ENCODE measurements at places on chromosomes 11 and 22. TPM values are rescaled to one million over a fixed set of nuclear protein-coding genes. Genes with fewer than 3 reads are reported as not detected.
A peak's percentile ranks its signal among the peaks of the same experiment; 100 is the strongest.

- H3K27ac ChIP-seq: no peak overlapping the region
- no peaks in the 10 kb centered on the region for H3K4me1 ChIP-seq
- no peaks in the 10 kb centered on the region for H3K36me3 ChIP-seq
- H3K27me3 ChIP-seq: peaks cover 4% of the 10 kb centered on the region
These were observed 115.9 kb downstream of the FBXO7 start for GRCh38 chr22:32590556-32590955.

The FOSL1 gene
- total RNA-seq: 17.1 TPM

- no peak for DNase-seq
- no peaks in the 10 kb centered on the region for H3K27me3 ChIP-seq
- H3K27ac ChIP-seq: no peak overlapping the region
- H3K4me3 ChIP-seq: no peak overlapping the region
- H3K36me3 ChIP-seq: peaks cover 10% of the 10 kb centered on the region
These were observed 83.1 kb downstream of the TBC1D22A start for GRCh38 chr22:46845296-46846149.

The RBM7 gene
- 45.4 TPM for total RNA-seq

DNA sequence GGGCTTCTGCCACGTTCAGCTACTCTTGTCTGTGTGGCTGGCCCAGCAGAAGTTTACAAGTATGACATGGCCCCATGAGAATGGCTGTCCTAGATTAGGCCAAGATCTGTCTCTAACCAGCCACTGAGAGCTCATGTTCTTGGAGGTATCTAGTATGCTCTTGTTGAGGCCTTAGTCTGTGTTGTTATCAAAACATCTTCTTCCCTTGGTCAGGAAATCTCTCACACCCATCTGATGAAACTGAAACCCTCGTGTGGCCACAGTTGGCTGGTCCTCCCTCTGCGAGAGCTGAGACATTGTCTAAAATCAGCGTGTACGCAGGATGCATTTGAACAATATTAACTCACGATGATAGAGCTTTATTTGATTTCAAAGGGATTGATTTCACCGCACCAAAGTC lies 109.0 kb upstream of the NNMT start:
- H3K4me1 ChIP-seq: peaks cover 35% of the 10 kb centered on the region
- no peak for DNase-seq
- H3K4me3 ChIP-seq: no peak overlapping the region
- H3K36me3 ChIP-seq: peaks cover 3% of the 10 kb centered on the region
- H3K27ac ChIP-seq: no peak overlapping the region
- H3K27me3 ChIP-seq: no peaks in the 10 kb centered on the region

GRCh38 chr11:133386262-133386661 lies 146.0 kb downstream of the OPCML start:
- H3K27ac ChIP-seq: no peak overlapping the region
- H3K4me1 ChIP-seq: no peaks in the 10 kb centered on the region
- no peaks in the 10 kb centered on the region for H3K36me3 ChIP-seq

- no peaks in the 10 kb centered on the region for H3K36me3 ChIP-seq
- no peak overlapping the region for H3K4me3 ChIP-seq
- no peak for DNase-seq
- H3K27ac ChIP-seq: no peak overlapping the region
- no peaks in the 10 kb centered on the region for H3K4me1 ChIP-seq
These were observed 328.8 kb downstream of the MIAT start for GRCh38 chr22:26985931-26986782.

The CSNK1E gene
- total RNA-seq: 104 TPM

- DNase-seq: no peak
- H3K27me3 ChIP-seq: peaks cover 13% of the 10 kb centered on the region
These were observed 79.4 kb downstream of the PRR5L start for GRCh38 chr11:36375353-36376008.

The EFCAB6 gene
- 0.27 TPM for total RNA-seq

The PDE2A gene
- 0.29 TPM for total RNA-seq

The CDON gene
- total RNA-seq: 2.5 TPM

DNA sequence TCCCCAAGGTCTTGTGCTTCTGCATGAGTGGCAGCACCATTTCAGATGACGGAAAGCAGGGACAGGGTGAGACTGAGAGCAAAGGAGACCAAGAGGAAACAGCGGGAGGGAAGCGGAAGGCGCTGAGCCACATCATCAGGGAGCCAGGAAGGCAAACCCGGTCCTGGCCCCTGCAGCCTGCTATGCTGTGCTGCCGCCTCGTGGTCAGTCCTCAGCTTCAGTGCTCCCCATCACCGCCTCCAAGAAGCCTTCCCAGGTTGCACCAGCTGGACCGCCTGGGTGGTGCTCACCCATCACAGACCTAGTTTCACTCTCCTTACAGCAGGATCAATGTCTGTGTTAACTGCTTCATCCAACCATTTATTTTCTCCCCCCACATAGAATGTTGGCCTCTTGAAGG lies 73.0 kb upstream of the PHF21B start:
- H3K27me3 ChIP-seq: peaks cover 37% of the 10 kb centered on the region
- H3K4me3 ChIP-seq: no peak overlapping the region
- DNase-seq: peak; percentile 45
- H3K36me3 ChIP-seq: no peaks in the 10 kb centered on the region

- no peak overlapping the region for H3K4me3 ChIP-seq
- H3K27me3 ChIP-seq: peaks cover 6% of the 10 kb centered on the region
- no peaks in the 10 kb centered on the region for H3K4me1 ChIP-seq
- no peaks in the 10 kb centered on the region for H3K36me3 ChIP-seq
- no peak overlapping the region for H3K27ac ChIP-seq
- no peak for DNase-seq
These were observed 50.5 kb upstream of the POU2AF2 start for GRCh38 chr11:111194860-111195568.

DNA sequence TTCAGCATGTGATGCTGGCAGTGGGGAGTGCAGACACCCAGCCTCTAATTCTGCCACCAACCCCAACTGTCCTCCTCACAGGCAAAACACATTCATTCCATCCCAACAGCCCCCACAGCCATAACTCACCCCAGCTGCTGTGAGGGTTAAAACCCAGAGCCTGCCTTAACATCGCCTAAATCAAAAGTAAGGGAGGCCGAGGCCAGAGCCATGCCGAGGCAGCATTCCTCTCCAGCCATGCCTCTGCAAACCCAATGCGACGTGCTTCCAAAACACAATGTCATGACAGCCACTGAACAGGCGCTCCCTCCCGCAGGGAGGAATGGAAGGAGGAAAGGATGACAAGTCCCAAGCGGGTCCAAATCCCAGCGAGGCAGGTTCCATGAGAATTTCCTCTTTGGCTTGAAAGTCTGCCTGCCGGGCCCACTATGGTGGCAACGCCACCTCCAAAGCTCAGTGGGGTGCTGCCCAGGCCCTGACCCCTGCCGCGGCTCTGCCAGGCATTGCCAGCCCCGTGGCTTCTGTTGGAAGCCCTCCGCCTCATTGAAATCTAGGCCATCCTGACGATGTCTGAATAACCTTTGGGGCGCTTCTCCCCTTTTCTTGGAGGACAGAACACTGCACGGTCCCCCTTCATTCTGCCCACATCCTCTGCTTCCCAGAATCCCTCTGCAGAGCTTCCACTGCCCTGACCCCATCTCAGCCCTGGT lies 472.3 kb downstream of the BRD1 start:
- no peaks in the 10 kb centered on the region for H3K4me1 ChIP-seq
- H3K36me3 ChIP-seq: no peaks in the 10 kb centered on the region
- no peak overlapping the region for H3K4me3 ChIP-seq
- no peak for DNase-seq

DNA sequence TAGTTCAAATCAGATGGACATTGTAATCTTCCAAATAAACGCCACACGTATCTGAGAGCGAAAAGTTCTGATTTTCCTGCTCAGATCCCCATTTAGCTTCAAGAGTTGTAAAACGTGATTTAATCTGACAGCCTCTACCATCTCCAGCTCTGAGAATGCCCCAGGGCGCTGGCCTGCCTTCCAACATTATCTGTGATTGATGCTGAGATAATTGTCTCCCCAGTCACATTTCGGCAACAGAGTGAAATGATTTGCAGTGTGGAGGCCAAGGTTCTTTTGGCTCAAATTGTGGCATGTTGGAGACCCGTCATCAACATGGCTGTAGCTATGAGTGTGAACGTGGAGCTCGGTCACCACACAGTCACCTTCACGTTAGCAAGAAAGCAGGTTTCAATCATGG lies 283.4 kb downstream of the BRD1 start:
- H3K36me3 ChIP-seq: no peaks in the 10 kb centered on the region
- no peak overlapping the region for H3K4me3 ChIP-seq
- no peaks in the 10 kb centered on the region for H3K27me3 ChIP-seq
- no peaks in the 10 kb centered on the region for H3K4me1 ChIP-seq
- no peak for DNase-seq

- H3K4me3 ChIP-seq: no peak overlapping the region
- H3K4me1 ChIP-seq: no peaks in the 10 kb centered on the region
- H3K36me3 ChIP-seq: no peaks in the 10 kb centered on the region
- no peak for DNase-seq
These were observed 556.5 kb upstream of the LARGE1 start for GRCh38 chr22:34476762-34477161.

The DDTL gene
- total RNA-seq: 2.0 TPM

DNA sequence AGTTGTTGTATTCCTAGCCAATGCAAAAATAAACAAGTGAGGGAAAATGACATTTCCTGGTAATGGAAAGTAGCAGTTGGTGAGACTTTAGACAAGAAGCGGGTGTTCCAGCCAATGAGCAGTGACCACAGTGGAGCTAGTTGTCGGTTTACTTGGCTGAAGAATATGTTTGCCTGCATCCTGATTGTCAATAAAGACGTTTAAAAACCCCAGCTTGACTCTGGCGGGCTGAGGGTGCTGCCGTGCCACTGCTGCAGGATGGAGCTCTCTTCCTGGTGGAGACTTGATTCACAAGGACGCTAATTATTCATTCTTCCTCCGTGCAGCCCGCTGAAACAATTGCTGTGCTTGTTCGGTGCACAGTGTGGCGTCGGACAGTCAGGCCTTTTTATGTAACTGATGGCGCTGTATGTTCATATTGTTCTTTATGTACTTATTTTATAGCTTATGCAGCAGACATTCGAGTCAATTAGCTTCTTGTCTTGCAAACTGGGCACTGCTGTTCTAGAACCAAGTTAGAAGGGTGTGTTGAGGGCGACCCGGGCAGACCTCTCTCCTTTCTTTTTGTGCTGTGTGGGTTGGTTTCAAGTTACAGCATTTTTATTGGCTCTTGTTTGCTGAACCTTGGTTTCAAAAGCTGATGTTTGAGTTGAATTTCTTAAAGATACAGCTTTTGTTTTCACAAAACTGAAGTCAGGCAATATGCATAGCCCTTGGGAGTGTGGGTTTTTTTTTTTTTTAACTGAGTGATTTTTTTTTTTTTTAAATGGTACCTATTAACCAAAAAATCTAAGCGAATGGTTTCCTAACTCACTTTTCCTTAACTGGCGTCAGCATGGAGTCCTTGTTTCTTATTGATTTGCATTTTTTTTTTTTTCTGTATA lies 153.9 kb downstream of the TEAD1 start:
- H3K4me3 ChIP-seq: no peak overlapping the region
- H3K36me3 ChIP-seq: no peaks in the 10 kb centered on the region
- DNase-seq: no peak

DNA sequence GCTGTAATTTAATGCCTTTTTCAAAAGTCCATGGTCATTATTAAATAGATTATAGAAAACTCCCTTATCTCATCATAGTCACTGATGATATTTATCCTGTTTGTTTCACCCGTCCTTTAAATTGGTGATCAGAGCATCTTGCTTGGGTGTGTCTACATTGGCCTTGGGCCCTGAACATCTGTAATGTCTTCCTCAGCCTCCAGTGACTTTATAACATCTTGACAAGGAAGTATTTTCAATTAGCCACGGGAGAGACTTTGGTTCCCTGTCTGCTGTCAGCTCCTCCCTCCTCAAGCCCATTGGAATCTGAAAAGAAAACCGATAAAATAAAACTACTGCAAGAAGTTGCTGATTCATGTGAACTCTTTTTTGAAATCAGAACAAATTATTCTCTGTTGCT lies 116.9 kb upstream of the TTC12 start:
- no peaks in the 10 kb centered on the region for H3K4me1 ChIP-seq
- no peak overlapping the region for H3K4me3 ChIP-seq
- no peak overlapping the region for H3K27ac ChIP-seq
- no peak for DNase-seq

The MIAT gene
- total RNA-seq: 58.7 TPM

The ZNF70 gene
- 1.2 TPM for total RNA-seq

The CHST1 gene
- total RNA-seq: 0.44 TPM

GRCh38 chr11:130178441-130179339 lies 19.1 kb downstream of the ST14 start:
- H3K27ac ChIP-seq: no peak overlapping the region
- no peak overlapping the region for H3K4me3 ChIP-seq
- H3K4me1 ChIP-seq: no peaks in the 10 kb centered on the region
- peaks cover 5% of the 10 kb centered on the region for H3K27me3 ChIP-seq
- no peak for DNase-seq
- H3K36me3 ChIP-seq: no peaks in the 10 kb centered on the region

DNA sequence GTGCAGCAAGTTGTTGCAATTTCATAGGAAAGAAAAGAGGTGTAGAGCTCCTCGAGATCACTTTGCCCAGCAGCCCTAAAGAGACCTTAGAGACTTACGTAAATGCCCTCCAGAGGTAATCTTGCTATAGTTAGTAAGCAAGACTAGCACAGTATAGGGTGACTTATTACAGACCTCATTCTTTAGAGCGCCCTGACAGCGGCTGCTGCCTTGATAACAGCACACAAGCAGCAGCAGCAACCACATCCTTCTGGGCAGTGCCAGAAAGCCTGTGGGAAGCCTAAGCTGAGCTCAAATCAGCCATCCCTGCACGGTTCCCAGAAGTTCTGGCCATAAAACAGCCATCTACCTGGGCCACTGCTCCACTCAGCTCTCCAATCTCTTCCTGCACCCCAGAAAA lies 22.6 kb upstream of the OR56B1 start:
- H3K36me3 ChIP-seq: peaks cover 13% of the 10 kb centered on the region
- H3K4me1 ChIP-seq: peaks cover 4% of the 10 kb centered on the region
- DNase-seq: no peak
- no peak overlapping the region for H3K4me3 ChIP-seq

GRCh38 chr22:30001459-30001858 lies 78.8 kb upstream of the HORMAD2 start:
- H3K27me3 ChIP-seq: no peaks in the 10 kb centered on the region
- no peak overlapping the region for H3K4me3 ChIP-seq
- peaks cover 10% of the 10 kb centered on the region for H3K36me3 ChIP-seq
- DNase-seq: no peak
- H3K4me1 ChIP-seq: peaks cover 5% of the 10 kb centered on the region

- H3K4me1 ChIP-seq: peaks cover 18% of the 10 kb centered on the region
- DNase-seq: no peak
- no peaks in the 10 kb centered on the region for H3K27me3 ChIP-seq
- H3K36me3 ChIP-seq: peaks cover 1% of the 10 kb centered on the region
- peak overlapping the region; percentile 60 for H3K27ac ChIP-seq
These were observed 18.9 kb upstream of the SUSD2 start for GRCh38 chr22:24162436-24162835.

- peaks cover 11% of the 10 kb centered on the region for H3K4me1 ChIP-seq
- H3K27ac ChIP-seq: no peak overlapping the region
- DNase-seq: no peak
- no peak overlapping the region for H3K4me3 ChIP-seq
These were observed 167.0 kb upstream of the RASSF10 start for GRCh38 chr11:12841946-12842630.

The DEPDC5 gene
- 27.5 TPM for total RNA-seq

GRCh38 chr22:17684245-17684644 lies 45.7 kb downstream of the BCL2L13 start:
- DNase-seq: no peak
- H3K27ac ChIP-seq: no peak overlapping the region
- H3K36me3 ChIP-seq: peaks cover 3% of the 10 kb centered on the region
- H3K4me1 ChIP-seq: no peaks in the 10 kb centered on the region
- H3K27me3 ChIP-seq: no peaks in the 10 kb centered on the region

GRCh38 chr11:47411884-47412746 lies 3.7 kb downstream of the SLC39A13 start:
- no peak overlapping the region for H3K27ac ChIP-seq
- H3K27me3 ChIP-seq: no peaks in the 10 kb centered on the region
- H3K36me3 ChIP-seq: no peaks in the 10 kb centered on the region
- peaks cover 13% of the 10 kb centered on the region for H3K4me1 ChIP-seq

All from activated CD4-positive, alpha-beta memory T cell treated with anti-CD3 and anti-CD28 coated beads for 36 hours (primary cell).